ENCODE measurements at places on chromosomes 7 and 10.
A peak's percentile ranks its signal among the peaks of the same experiment; 100 is the strongest.

DNA sequence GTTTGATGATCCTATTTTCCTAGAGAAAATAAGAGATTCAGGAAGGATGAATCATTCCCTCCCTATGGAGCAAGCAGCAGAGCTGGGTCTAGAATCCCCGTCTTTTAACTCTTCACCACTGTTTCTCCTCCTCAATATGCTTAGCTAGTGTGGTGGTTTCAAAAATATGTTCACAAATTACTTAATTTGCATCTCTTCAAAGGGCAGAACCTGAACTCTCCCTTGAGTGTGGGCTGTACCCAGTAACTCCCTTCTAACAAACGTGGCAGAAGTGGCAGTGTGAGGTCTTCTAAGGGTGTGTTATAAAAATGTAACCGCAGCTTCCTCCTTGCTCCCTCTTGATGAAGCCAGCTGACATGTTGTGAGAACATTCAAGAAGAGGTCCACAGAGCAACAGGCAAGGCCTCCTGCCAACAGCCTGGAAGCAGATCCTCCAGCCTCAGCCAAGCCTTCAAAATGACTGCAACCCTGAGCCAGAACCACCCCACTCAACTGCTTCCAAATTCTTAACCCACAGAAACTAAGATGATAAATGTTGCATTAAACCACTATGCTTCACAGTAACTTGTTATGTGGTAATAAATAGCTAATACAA, 36.6 kb downstream of the SRPK2 start:
- H3K27ac ChIP-seq = peak overlapping the region; percentile 69
- peaks cover 30% of the 10 kb centered on the region for H3K4me1 ChIP-seq
- H3K36me3 ChIP-seq = no peaks in the 10 kb centered on the region
- peak overlapping the region; percentile 15 for H3K4me3 ChIP-seq

DNA sequence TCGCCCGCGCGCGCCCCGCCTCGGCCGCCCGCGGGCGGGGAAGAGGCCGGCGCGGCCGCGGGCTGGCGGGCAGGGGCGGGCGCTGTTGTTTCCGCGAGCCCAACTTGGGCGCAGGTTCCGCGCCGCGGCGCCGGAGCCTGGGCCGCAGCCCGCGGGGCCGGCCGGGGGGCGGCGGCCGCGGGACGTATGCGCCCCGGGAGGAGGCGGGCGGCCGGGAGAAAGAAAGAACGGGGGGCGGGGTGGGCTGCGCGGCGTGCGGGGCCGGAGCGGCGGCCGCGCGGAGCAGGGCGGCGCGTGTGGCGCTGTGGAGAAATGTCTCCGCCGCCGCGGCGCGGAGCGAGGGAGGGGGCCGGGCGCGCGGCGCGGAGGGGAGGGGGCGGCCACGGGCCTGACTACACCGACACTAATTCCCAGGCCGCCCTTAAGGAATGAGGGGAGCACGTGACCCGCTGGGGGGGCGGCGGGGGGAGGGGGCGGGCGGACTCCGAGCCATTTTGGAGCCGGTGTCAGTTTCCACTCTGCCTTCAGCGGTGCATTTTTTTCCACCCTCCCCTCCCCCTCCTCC, at the start of gene BMI1:
TSS of gene BMI1 (plus strand) at position 509 of the 565 bp plus-strand sequence. CDS start 5,351 bp downstream, outside the sequence.
- peak within 1 kb of the TSS; percentile 74 for H3K4me3 ChIP-seq
- no peaks in the 10 kb centered on the region for H3K36me3 ChIP-seq
- peaks cover 25% of the 10 kb centered on the region for H3K4me1 ChIP-seq
- peak; percentile 60 for DNase-seq

- DNase-seq = no peak
- H3K27me3 ChIP-seq = peaks cover 5% of the 10 kb centered on the region
- H3K4me3 ChIP-seq = no peak overlapping the region
Observed at GRCh38 chr10:70459061-70459773, 17.7 kb upstream of the NODAL start.

- peaks cover 33% of the 10 kb centered on the region for H3K4me1 ChIP-seq
- no peaks in the 10 kb centered on the region for H3K27me3 ChIP-seq
- peak overlapping the region; percentile 22 for H3K4me3 ChIP-seq
- no peaks in the 10 kb centered on the region for H3K36me3 ChIP-seq
- DNase-seq = no peak
- H3K27ac ChIP-seq = no peak overlapping the region
Observed at GRCh38 chr10:122475591-122476332, 14.4 kb downstream of the HTRA1 start.

GRCh38 chr10:86402283-86402941, 35.8 kb upstream of the GRID1 start:
- H3K4me3 ChIP-seq = no peak overlapping the region
- DNase-seq = peak; percentile 39
- no peaks in the 10 kb centered on the region for H3K27me3 ChIP-seq
- H3K36me3 ChIP-seq = no peaks in the 10 kb centered on the region

GRCh38 chr10:10489805-10490571, 527.7 kb upstream of the CELF2 start:
- H3K27ac ChIP-seq = no peak overlapping the region
- no peaks in the 10 kb centered on the region for H3K36me3 ChIP-seq
- peaks cover 8% of the 10 kb centered on the region for H3K4me1 ChIP-seq
- H3K27me3 ChIP-seq = no peaks in the 10 kb centered on the region
- no peak overlapping the region for H3K4me3 ChIP-seq

DNA sequence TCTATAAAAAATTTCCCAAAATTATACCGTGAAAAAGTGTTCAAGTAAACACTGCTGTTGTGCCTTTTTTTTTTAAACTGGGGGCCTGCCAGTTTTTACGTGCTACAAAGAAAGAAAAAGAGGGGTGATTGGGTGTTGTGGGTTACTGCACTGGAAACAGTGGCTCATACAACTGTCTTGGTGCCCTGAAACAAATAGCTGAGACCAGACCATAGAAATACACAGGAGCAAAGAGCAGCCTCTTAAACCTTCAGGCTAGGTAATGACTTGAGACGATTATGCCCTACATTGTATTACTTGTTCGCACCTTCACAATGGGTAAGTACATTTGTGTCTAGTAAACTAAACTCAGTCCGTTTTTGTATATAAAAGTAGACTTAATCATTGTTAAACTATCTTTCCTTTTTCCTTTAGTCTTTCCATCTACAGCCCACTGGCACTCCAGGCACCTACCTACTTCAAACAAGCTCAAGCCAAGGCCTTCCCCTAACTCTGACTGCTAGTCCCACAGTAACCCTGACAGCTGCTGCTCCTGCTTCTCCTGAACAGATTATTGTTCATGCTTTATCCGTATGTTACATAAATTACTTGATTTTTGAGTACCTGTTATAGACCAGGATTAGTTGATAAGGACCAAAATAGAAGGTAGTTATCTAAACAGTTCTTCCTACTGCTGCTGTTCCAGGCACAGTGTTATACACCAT, 26.6 kb downstream of the TMEM243 start:
- peaks cover 92% of the 10 kb centered on the region for H3K36me3 ChIP-seq
- H3K4me1 ChIP-seq = no peaks in the 10 kb centered on the region

DNA sequence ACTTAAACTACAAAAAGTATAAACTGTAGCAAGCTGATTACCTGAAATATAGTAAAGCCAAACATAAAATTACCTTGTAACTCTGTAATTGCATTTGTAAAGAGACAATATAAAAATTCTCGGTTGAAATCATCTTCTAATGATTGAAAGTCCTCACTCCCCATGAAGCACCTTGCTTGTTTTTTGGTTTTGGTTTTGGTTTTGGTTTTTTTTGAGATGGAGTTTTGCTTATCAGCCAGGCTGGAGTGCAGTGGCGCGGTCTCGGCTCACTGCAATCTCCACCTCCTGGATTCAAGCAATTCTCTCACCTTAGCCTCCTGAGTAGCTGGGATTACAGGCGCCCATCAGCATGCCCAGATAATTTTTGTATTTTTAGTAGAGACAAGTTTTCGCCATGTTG, 33.9 kb upstream of the GPR37 start:
- no peaks in the 10 kb centered on the region for H3K4me1 ChIP-seq
- H3K4me3 ChIP-seq = no peak overlapping the region
- H3K27me3 ChIP-seq = no peaks in the 10 kb centered on the region
- H3K27ac ChIP-seq = no peak overlapping the region
- no peak for DNase-seq
